ENCODE measurements at places on chromosomes 7 and 10. TPM values are rescaled to one million over a fixed set of nuclear protein-coding genes. Genes with fewer than 3 reads are reported as not detected.

Gene EIF5AL1
- 0.19 TPM for total RNA-seq

Gene NEUROG3
- total RNA-seq = not detected

Gene KLF14
- total RNA-seq = not detected

Gene WNT2
- not detected for total RNA-seq

Gene LIPK
- not detected for total RNA-seq

- no peak overlapping the region for H3K4me3 ChIP-seq
- H3K4me1 ChIP-seq = no peaks in the 10 kb centered on the region
- no peaks in the 10 kb centered on the region for H3K27me3 ChIP-seq
- H3K27ac ChIP-seq = no peak overlapping the region
- DNase-seq = no peak
- H3K36me3 ChIP-seq = peaks cover 3% of the 10 kb centered on the region
These were observed 54.1 kb upstream of the CYP26C1 start for GRCh38 chr10:93006435-93007039.

- no peaks in the 10 kb centered on the region for H3K36me3 ChIP-seq
- H3K27ac ChIP-seq = no peak overlapping the region
- no peak overlapping the region for H3K4me3 ChIP-seq
- H3K27me3 ChIP-seq = peaks cover 14% of the 10 kb centered on the region
- peaks cover 47% of the 10 kb centered on the region for H3K4me1 ChIP-seq
These were observed 1.7 kb upstream of the PAX2 start for GRCh38 chr10:100743626-100744135.

GRCh38 chr7:27211764-27212204 lies 11.9 kb upstream of the HOXA13 start:
- no peaks in the 10 kb centered on the region for H3K36me3 ChIP-seq
- no peaks in the 10 kb centered on the region for H3K4me1 ChIP-seq
- no peak for DNase-seq
- H3K27ac ChIP-seq = no peak overlapping the region
- no peak overlapping the region for H3K4me3 ChIP-seq

DNA sequence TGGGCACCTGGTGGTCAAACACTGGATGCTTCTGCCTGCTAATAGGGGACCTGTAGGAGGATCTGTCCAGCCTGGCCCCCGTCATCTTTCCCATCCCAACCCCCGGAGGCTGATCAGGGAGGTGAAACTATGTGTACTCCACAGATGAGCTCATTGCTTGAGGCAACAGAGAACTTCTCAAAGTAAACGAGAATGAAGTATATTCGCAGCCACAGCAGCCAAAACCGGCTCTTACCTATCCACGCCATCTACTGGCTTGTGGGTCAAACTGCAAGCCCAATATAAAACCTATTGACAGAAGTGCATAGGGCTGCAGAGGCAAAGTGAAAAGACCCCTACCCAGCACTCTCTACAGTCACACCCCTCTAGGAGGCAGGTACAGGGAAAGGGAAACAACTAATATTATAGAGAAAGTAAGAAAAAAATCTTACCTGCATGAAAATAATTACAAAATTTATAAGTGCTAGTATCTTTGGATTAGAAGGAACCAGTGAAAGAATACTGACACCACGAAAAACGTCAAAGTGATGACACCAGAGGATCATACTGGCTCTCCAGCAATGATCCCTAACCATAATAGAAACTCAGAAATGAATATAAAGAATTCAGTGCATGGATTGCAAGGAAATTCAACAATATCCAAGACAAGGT lies 973.5 kb downstream of the ANKRD7 start:
- no peak for DNase-seq
- no peaks in the 10 kb centered on the region for H3K27me3 ChIP-seq
- H3K36me3 ChIP-seq = no peaks in the 10 kb centered on the region
- H3K27ac ChIP-seq = no peak overlapping the region

- no peak for DNase-seq
- H3K27ac ChIP-seq = no peak overlapping the region
- no peaks in the 10 kb centered on the region for H3K4me1 ChIP-seq
- peaks cover 12% of the 10 kb centered on the region for H3K27me3 ChIP-seq
- no peak overlapping the region for H3K4me3 ChIP-seq
These were observed 81.4 kb downstream of the ADCYAP1R1 start for GRCh38 chr7:31133497-31133896.

- no peaks in the 10 kb centered on the region for H3K36me3 ChIP-seq
- no peak for DNase-seq
- H3K4me1 ChIP-seq = no peaks in the 10 kb centered on the region
- H3K27ac ChIP-seq = no peak overlapping the region
These were observed 37.0 kb downstream of the KLF6 start for GRCh38 chr10:3747984-3748383.

GRCh38 chr7:114112806-114113205 lies 194.0 kb upstream of the PPP1R3A start:
- no peak overlapping the region for H3K4me3 ChIP-seq
- H3K27ac ChIP-seq = no peak overlapping the region

- H3K27ac ChIP-seq = no peak overlapping the region
- DNase-seq = no peak
- no peaks in the 10 kb centered on the region for H3K4me1 ChIP-seq
- no peaks in the 10 kb centered on the region for H3K36me3 ChIP-seq
These were observed 80.7 kb upstream of the KIAA1217 start for GRCh38 chr10:24128066-24128730.
